ENCODE measurements at places on chromosomes 5 and 9. TPM values are rescaled to one million over a fixed set of nuclear protein-coding genes. Genes with fewer than 3 reads are reported as not detected.

DNA sequence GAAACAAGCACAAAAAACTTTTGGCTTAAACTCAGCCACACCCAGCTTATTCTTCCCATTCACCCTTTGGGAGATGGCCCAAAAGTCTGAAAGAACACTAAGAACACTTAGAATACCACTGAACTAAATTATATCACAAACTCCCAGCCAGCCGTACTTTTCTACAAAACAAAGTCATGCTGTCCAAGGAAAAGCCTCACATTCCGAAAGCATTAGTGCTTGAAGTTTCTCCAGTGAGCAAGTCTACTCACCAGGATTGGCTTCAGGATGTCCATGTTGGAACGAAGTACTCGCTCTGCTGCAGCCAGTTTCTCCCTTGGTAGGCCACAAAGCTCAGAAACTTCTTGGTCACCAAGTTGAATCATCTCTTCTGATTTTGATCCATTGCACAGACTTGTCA lies 69.7 kb downstream of the ABCA1 start:
- DNase-seq: no peak

DNA sequence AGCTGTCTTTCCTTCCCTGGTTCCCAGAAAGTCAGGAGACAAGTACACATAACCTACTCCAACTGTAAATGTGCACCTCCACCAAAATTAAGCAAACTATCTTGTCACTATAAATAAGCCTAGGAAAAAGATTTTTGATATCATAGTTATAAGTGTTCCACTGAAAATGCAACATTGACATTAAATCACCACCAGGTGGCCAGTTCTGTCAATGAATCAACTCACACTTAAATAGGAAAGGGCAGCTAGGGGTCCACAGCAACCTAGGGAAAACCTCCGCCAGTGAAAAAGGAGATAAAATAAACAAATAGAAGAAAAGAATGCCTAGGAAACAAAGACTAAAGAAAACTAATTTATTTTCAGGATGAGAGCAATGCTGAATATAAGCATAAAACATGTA lies 243.0 kb upstream of the PTPRD start:
- no peak for DNase-seq

DNA sequence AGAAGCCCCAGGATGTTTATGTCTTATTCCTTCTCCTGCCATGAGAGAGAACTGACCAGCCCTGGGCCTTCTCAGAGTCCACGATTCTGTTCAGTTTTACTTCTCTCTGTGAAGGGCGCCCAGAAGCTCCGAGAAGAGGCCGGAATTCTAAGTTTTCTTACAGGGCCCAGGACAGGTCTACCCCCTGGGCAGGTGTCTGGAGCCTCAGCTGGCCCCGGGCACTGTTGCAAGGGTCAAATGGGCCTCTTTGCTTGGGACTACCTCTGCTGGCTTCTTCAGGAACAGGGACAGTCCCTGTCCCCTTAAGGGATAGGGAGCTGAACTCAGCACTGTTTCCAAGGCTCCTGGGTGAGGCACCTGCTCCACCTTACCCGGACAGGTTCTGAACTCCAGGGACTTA lies 55.0 kb downstream of the RASGEF1C start:
- DNase-seq: no peak

- DNase-seq: no peak
Measured at GRCh38 chr5:148666353-148666752, 12.0 kb upstream of the HTR4 start.

GRCh38 chr5:18111906-18112465 lies 477.7 kb downstream of the TAF11L14 start:
- no peak for DNase-seq

Gene SLC30A5
- 22.2 TPM for total RNA-seq

DNA sequence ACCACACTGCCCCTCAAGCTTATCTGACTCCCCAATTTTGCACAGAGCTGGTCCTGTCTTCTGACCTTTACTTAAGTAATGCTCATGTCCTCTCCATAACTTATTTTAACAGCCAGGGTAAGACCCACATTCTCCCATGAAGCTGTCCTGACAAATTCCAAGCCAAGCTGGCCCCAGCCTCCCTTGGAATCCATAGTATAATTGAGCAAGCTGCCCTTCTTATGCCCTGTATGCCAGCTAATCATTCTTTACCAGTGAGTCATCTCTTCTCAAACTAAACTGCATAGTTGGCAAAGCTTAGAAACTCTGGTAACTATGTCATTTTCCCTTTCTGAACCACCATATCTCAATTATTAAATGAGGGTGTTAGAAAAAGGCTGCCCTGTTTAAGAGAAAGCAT lies 92.4 kb downstream of the NFIB start:
- no peak for DNase-seq

Gene ADAMTS13
- total RNA-seq: 1.3 TPM

DNA sequence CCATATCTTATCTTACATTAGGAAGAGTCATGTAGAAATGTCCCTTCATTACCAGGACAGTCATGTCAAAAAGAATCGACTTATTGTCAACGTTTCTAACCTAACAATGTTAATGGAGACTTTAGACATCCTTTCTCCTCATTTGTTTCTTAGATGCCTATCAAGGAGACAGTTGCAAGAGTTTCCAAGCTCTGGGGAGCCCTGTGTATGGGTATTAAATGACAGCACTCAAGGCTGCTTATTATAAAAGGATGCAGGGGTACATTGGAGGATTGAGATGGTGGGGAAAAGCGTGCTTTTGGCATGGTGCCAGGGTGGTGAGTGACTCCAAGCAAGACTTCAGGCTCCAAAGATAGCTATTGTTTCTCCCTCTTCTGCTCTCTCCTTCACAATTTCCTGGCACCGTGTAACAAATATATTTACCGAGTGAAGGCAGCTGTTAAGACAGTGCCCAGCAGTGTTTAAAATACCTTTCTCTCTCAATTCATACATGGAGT lies 461.3 kb upstream of the CLINT1 start:
- DNase-seq: no peak

Gene PCDHA3
- total RNA-seq: not detected

- no peak for DNase-seq
Measured at GRCh38 chr5:88831816-88832215, 51.2 kb downstream of the MEF2C start.

Gene SNCAIP
- not detected for total RNA-seq

DNA sequence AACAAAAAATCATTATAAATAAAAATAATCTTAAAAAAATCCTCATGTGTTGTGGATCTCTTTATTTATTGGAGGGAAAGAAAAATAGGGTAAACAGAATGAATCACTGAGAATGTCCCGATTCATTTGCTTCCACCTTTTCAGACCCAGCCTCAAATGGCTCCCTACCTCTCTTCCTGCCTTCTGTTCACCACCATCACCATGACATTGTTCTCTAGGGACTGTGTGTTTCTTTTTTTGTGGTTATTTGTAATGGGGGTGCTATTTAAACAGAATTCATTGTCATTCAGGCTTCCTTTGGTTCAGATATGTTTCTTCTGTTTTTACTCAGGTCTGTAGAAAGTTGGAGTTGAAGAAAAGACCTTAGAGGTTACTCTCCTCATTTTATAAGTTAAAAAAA lies 198.2 kb downstream of the KIF4B start:
- no peak for DNase-seq

GRCh38 chr9:94826644-94827410 lies 100.3 kb downstream of the AOPEP start:
- DNase-seq: no peak

All from T-cell (primary cell).